Activated CD4-positive, alpha-beta T cell treated with anti-CD3 and anti-CD28 coated beads, Interleukin-2, amount 10 ng/mL, durations not matched to agents 24 days and 14 days (primary cell): ENCODE measurements at places on chromosomes 5 and 9. TPM values are rescaled to one million over a fixed set of nuclear protein-coding genes. Genes with fewer than 3 reads are reported as not detected.

The GABRA1 gene
- total RNA-seq = not detected in 2 replicates

The IL13 gene
- total RNA-seq = 231 and 239 TPM in 2 replicates

The TXNDC8 gene
- not detected in 2 replicates for total RNA-seq

The GLDC gene
- total RNA-seq = 0.73 and 1.1 TPM in 2 replicates

The NDFIP1 gene
- 114 and 122 TPM in 2 replicates for total RNA-seq

The CEL gene
- 1.8 and 2.0 TPM in 2 replicates for total RNA-seq

The PHF24 gene
- 0.14 and 0.57 TPM in 2 replicates for total RNA-seq

The SPATA31E1 gene
- total RNA-seq = not detected in 2 replicates

The GABRP gene
- not detected in 2 replicates for total RNA-seq
